DND-41 (cell line): ENCODE measurements at places on chromosomes 3 and 15.

GRCh38 chr15:41125931-41126642, 10.0 kb upstream of the INO80 start:
- DNase-seq: no peak

GRCh38 chr3:188634285-188634684, 480.3 kb downstream of the LPP start:
- DNase-seq: no peak

DNA sequence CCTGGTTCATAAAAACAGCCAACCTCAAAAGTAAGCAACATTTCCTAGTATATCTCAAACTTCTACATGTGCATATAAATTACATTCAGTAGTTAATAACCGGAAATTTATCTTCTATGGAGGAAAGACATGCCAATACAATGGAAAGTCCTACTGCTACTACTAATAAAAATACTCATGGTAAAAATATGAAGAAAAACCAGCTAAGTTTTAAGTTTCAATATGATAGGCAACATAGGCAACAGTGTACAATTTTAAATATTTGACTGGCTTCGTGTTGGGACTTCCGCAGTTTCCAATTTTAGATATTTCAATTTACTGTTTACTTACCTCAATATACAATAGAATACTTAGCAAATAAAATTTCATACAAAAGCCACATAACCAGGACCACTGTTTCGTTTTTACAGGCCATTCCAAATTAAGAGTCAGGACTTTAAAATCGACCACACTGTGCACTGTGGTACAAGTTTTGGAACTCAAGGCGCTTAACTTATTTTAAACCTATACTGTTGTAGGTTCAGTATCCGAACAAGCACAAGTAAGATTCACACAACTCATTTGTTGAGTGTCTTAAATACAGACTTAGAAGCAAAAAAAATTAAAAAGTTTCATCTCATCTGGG, 2.9 kb downstream of the NAA50 start:
- DNase-seq: no peak

DNA sequence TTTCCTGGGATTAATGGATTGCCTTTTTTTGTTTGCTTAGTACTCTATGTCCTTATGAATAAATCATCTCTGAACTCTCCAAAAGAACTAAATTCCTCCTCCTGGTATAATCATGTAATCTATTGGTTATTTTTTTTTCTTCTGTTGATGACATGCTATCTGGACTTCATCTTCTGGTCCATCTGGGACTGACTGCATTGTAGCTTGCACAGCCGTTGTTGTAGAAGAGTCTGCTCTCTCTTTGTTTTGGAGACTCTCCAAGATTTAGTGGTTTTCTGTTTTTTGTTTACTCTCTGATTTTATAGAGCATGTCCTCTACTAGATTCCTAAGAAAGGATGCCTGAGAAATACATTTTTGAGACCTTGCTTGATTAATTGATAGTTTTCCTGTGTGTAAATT, 19.1 kb downstream of the IREB2 start:
- DNase-seq: no peak
